ENCODE measurements at places on chromosomes 5 and 9. TPM values are rescaled to one million over a fixed set of nuclear protein-coding genes. Genes with fewer than 3 reads are reported as not detected.

The ZDHHC11B gene
- 1.7 TPM for polyA plus RNA-seq

The CDH6 gene
- 4.8 TPM for polyA plus RNA-seq

The ASPN gene
- polyA plus RNA-seq: 33.5 TPM

The SPINK4 gene
- not detected for polyA plus RNA-seq

The FOXI1 gene
- 0.11 TPM for polyA plus RNA-seq

The TNFSF8 gene
- polyA plus RNA-seq: 1.1 TPM

The FRRS1L gene
- 4.0 TPM for polyA plus RNA-seq

The CNTNAP3 gene
- 3.0 TPM for polyA plus RNA-seq

The CBY3 gene
- polyA plus RNA-seq: 1.4 TPM

The GM2A gene
- polyA plus RNA-seq: 44.2 TPM

The RAB3C gene
- 1.9 TPM for polyA plus RNA-seq

The CYFIP2 gene
- polyA plus RNA-seq: 127 TPM

The TMOD1 gene
- 2.9 TPM for polyA plus RNA-seq

The SMIM33 gene
- polyA plus RNA-seq: not detected

The LCN10 gene
- polyA plus RNA-seq: 2.1 TPM

The ADGRD2 gene
- not detected for polyA plus RNA-seq

The QSOX2 gene
- 14.3 TPM for polyA plus RNA-seq

The CORO2A gene
- polyA plus RNA-seq: 0.23 TPM

The F2RL1 gene
- polyA plus RNA-seq: 32.9 TPM

The SPINK6 gene
- not detected for polyA plus RNA-seq

The CRHBP gene
- polyA plus RNA-seq: 6.4 TPM

The CSNK1A1 gene
- 161 TPM for polyA plus RNA-seq

The PCDHGA5 gene
- polyA plus RNA-seq: 6.1 TPM

The FOXD4L6 gene
- polyA plus RNA-seq: 0.08 TPM

The WHRN gene
- polyA plus RNA-seq: 15.9 TPM

The BTNL3 gene
- not detected for polyA plus RNA-seq

The MSMP gene
- polyA plus RNA-seq: not detected

Data from left renal pelvis (tissue), 4 donors.